HFFc6 (cell line): ENCODE measurements at places on chromosomes 5 and 9.

DNA sequence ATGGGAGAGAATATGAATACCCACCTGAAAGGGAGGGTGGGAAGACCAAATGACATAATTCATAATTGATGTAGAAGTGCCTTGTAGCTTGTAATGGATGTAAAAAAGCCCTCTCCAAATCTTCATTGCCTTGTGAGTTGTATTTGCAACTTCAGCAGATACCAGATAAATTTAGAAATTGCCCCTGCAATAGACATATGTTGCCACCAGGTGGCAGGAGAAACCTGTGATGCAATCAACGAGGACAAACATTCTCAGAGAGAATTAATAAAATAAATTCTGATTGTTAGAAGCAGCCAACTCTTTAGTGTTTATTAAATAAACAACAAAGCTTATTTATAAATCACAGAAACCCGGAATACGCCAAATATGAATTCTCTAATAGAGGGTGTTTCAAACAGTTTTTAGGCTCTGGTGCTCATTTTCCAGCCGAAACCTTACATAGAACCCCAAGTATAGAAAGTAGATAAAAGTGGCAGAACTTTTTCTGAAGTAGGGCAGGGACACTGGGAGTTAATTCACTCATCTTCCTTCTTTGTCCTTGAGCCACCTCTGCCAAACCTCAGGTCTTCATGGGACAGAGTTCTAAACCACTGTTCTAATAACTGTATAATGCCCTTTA lies 147.8 kb downstream of the TMEM38B start:
- peak; percentile 37 for DNase-seq

- DNase-seq = no peak
Observed at GRCh38 chr9:5566054-5566618, 55.8 kb downstream of the PDCD1LG2 start.

GRCh38 chr5:124797665-124798087 lies 51.2 kb upstream of the ZNF608 start:
- no peak for DNase-seq

GRCh38 chr9:69445251-69445650 lies 120.2 kb downstream of the ENTREP1 start:
- no peak for DNase-seq

- DNase-seq = no peak
Observed at GRCh38 chr5:62778316-62779009, 199.8 kb downstream of the LRRC70 start.

GRCh38 chr9:132054024-132054423 lies 25.6 kb downstream of the MED27 start:
- no peak for DNase-seq

DNA sequence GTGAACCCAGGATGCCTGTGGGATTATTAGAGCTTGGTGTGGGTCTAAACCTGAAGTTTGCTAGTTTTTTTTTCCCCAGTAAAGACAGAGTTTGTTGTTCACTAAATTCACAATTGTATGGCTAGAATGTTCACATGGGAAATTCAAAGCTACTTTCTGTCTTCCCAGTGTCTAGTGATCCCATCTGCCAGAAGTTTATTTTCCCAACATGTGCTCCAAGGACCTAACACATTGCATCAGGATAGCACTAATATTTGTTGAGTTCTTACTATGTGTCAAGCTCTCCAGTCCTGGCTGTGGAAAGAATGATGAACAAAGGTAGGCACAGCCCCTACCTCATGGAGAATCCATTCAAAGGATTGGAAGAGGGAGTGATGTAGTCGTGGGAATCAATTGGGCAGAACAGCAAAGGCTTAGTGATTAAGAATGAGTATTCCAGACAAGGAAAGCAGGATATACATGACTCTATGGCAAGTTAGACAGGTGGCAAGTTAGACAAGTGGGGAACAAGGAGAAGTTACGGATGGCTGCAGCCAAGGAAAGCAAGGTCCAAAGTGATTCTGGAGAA lies 521.5 kb upstream of the WWC1 start:
- no peak for DNase-seq

- no peak for DNase-seq
Observed at GRCh38 chr9:96532173-96532572, 82.2 kb downstream of the HABP4 start.
